MM.1S (cell line): ENCODE measurements at places on chromosomes 13 and 19.
A peak's percentile ranks its signal among the peaks of the same experiment; 100 is the strongest.

DNA sequence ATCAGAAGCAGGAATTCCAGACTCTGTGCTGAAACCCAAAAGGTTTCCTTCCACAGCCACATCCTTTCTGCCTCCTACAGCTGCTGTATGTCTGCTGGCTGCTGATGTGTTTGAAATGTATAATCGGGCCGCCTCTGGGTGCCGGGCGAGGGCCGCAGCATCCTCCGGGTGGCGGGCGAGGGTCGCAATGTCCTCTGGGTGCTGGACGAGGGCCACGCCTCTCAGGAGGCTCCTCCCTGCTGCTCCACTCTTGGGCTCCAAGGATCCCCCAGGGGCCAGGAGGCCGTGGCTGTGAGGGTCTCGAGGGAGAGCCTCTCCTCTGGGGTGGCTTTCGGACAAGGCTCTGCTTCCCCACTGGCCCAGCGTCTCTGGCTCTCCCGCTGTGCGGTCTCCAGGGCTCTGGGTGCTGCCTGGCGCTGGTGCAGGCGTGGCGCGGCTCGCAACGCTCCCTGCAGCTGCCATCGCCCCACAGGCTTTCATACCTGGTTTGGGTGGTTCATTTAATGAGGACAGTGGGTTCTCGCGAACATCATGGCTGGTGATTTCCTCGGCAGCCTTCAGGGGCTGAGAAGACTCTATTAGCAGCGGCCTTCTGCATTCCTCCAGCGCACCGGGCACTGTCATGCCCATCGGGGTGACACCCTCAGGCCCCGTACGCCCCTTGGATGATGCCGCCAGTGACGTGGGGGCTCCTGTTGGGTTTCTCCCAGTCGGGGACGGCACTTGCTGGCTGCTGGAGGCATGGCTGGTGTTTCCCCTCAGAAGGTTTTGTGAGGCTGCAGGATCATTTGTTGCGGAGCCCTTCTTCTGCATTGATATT is 41.8 kb upstream of the GRTP1 start:
- no peak overlapping the region for H3K4me3 ChIP-seq
- peaks cover 100% of the 10 kb centered on the region for H3K27me3 ChIP-seq
- no peak overlapping the region for H3K27ac ChIP-seq
- no peak for DNase-seq

DNA sequence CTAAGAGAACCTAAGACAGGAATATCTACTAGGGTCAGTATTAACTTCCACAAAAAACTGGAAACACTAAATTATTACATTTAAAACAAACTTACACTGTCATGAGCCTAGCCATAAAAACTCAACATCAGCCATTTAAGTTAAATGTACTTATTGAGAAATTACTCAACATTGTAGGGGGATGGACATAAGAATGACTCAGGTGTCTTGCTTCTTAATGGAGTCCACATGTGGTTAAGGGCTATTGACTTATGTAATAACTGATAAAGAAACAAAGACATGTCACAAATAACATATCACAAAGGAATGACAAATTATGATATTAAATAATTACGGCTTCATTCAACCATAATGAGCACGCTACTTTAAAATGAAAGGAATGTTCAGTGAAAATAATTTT is 36.2 kb downstream of the CLDN10 start:
- no peak overlapping the region for H3K4me3 ChIP-seq
- no peaks in the 10 kb centered on the region for H3K36me3 ChIP-seq
- H3K27me3 ChIP-seq = no peaks in the 10 kb centered on the region
- H3K4me1 ChIP-seq = no peaks in the 10 kb centered on the region
- no peak for DNase-seq
- H3K27ac ChIP-seq = no peak overlapping the region

- H3K4me1 ChIP-seq = peaks cover 11% of the 10 kb centered on the region; the same call in 1 of the 2 replicates
- peak overlapping the region; percentile 69 for H3K4me3 ChIP-seq
- peaks cover 63% of the 10 kb centered on the region for H3K27me3 ChIP-seq
- H3K27ac ChIP-seq = no peak overlapping the region
- no peaks in the 10 kb centered on the region for H3K36me3 ChIP-seq
Measured at GRCh38 chr19:49149652-49150105, 5.5 kb downstream of the HRC start.

DNA sequence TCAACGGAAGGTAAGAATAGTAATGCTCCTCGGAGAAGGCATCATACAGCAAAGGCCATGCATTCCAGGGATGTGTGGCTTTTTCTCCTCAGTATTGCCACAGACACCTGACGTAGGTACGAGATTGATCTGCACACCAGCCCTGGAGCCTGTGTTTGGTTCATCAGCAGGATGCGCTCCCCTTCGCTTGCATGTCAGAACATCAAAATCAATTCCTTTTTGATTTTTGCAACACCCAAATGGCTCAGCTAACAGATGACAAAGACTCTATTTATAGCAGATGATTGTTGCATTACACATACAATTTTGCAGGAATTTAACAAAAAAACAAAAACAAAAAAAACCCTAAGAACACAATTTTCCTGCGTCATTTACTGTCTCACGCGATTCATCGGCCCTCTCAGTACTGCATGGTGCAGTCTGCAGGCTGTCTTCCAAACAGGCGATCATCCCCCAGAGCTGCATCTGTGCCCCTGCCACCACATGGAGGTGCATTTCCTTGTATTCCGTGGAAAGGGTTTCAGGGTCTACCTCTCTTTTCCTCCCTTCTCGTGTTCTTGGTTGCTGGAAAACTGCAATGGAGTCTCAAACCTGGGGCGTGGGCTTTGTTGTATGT is 207.3 kb downstream of the TEX29 start:
- no peak overlapping the region for H3K27ac ChIP-seq
- H3K27me3 ChIP-seq = no peaks in the 10 kb centered on the region
- no peak for DNase-seq
- no peaks in the 10 kb centered on the region for H3K36me3 ChIP-seq

DNA sequence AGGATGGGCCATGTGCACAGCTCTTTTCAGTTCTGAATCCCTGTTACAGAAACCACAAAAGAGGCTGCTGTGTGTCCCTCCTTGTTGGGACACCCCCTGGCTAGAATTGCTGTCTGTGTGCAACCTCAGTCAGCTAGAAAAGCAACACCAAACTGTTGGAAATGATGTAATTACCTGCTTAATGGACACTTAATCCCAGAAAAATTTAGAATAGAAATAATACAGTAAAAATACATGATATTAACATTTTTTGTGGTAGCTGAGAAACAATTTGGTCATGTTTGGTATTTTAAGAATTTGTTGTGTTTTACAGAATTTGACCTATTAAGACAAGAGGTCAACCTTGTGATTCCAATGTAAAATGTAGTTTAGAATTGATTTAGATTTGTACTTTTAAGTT is 46.8 kb downstream of the FAM124A start:
- DNase-seq = no peak
- no peaks in the 10 kb centered on the region for H3K36me3 ChIP-seq
- no peak overlapping the region for H3K27ac ChIP-seq
- no peaks in the 10 kb centered on the region for H3K4me1 ChIP-seq

DNA sequence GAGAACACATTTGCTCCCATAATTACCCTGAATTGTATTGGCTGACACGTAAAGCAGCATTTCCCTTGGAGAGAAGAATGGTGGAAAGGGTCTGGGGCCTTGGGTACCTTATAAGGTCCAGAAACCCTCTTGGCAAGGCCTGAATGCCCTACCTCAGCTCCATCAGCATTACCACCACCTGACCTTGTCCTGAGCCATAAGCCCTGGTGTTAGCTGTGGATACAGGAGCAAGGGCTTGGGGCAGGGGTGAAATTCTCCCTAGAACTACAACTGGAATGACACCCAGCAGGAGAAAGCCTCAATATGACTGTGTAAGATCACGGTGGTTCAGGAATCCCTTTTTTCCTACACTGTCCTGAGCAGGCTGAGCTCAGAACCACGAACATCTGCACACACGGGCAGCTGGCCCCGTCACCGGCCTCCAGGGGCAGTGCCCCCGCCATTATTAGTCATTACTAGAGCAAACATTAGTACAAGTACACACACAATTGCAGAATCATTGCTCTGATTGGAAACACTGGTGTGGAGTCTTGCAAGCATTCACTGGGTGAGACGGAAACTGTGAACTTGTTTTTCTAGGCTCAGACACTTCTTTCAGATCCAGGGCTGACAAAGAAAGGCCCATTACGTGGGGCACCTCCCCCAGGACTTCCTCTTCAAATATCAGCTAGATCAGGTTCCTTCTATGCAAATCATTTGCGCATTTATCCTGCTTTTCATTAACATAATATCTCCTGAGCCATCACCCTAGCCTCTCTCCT is 26.8 kb upstream of the MTIF3 start:
- peak overlapping the region; percentile 16; the same call in 1 of the 2 replicates for H3K27ac ChIP-seq
- no peaks in the 10 kb centered on the region for H3K27me3 ChIP-seq
- DNase-seq = peak; percentile 9
- H3K4me1 ChIP-seq = 0 out of 2 replicates have a peak, but pooled peaks cover 4% of the 10 kb centered on the region
- H3K4me3 ChIP-seq = no peak overlapping the region

DNA sequence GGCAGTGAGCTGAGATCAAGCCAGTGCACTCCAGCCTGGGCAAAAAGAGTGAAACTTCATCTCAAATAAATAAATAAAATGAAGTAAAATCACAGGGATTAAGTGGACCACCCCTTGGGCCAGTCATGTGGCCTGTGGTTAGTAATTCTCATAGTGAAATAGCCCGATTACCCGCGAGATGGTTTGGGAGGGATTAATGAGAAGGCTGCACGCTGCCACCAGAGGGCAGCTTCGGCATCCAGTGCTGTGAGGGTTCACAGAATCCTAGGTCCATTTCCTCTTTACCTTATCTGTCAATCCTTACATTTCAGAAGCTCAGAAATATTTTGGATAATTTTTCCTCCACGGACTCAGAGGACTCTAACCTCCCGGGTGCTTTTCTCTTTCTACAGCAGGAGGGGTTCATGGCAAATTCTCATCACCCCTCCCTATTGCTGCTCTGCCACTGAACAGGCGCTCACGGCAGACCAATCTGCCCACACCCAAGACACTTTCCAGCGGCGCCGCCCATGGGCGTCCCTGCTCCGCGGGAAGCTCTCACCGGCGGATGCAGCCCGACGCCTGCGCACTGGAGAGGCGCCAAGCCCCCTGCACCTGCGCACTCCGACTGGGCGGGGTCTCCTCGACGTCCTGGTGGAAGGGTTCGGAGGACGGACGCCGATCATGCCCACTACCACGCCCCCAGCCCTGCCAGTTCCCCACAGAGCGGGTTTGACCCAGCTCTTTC is 11.0 kb downstream of the ZNF835 start:
- H3K27me3 ChIP-seq = no peaks in the 10 kb centered on the region
- no peak for DNase-seq
- H3K4me1 ChIP-seq = no peaks in the 10 kb centered on the region
- H3K36me3 ChIP-seq = no peaks in the 10 kb centered on the region

- 0 out of 2 replicates have a peak, but pooled peaks cover 11% of the 10 kb centered on the region for H3K27me3 ChIP-seq
- H3K36me3 ChIP-seq = no peaks in the 10 kb centered on the region
- peaks cover 12% of the 10 kb centered on the region for H3K4me1 ChIP-seq
- H3K4me3 ChIP-seq = no peak overlapping the region
- DNase-seq = no peak
Measured at GRCh38 chr19:54952591-54953344, 5.4 kb upstream of the NLRP7 start.

GRCh38 chr19:49475191-49475917 is 1.3 kb downstream of the FLT3LG start:
- no peak for DNase-seq
- no peak overlapping the region for H3K4me3 ChIP-seq
- 0 out of 2 replicates have a peak, but pooled peaks cover 2% of the 10 kb centered on the region for H3K4me1 ChIP-seq
- H3K36me3 ChIP-seq = no peaks in the 10 kb centered on the region
- no peak overlapping the region for H3K27ac ChIP-seq
- H3K27me3 ChIP-seq = no peaks in the 10 kb centered on the region

DNA sequence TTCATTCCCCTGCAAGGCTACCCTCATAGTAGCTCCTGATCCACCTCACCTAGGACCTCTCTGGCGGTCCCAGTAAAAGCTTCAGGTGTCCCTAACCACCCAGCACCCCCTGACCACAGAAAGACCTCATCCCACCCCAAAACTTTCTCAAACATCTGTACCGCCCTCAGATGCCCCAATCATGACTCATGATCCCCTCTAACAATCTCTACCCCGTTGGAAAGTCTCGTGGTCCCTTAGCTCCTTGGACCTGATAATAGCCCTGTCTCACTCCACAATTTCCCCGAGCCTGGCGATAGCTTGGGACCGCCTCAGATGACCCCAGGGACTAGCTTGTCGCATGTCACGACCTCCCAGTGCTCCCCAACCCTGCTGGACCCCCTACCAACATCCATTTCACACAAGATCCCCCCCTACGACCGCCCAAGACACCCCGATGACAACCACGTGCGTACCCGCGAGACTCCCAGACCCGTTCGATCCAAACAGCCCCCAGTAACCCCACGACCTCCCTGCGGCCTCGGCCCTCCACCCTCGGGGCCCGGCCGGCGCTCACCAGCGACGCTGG is 450 bp downstream of the NDUFA11 start:
- peak; percentile 30 for DNase-seq
- peak overlapping the region; percentile 95 for H3K4me3 ChIP-seq
- peak overlapping the region; percentile 89 for H3K27ac ChIP-seq
- peaks cover 4% of the 10 kb centered on the region; the same call in 1 of the 2 replicates for H3K36me3 ChIP-seq

DNA sequence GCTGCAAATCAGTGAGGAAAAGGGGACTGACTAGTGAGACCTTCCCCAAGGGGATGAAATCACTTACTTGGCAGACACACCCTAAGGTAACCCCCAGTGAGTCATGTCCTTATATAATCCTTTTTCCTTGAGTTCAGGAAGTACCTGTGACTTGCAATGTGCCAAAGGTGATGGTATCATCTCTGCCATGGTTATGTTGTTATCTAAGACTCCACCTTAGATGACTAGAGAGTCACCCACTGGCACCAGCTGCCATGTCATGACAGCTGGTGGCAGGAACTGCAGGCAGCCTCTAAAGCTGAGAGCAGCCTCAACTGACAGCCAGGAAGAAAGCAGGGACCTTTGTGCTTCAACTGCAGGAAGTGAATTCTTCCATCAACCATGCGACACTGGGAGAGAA is 12.5 kb downstream of the PBX4 start:
- no peaks in the 10 kb centered on the region; the same call in 1 of the 2 replicates for H3K27me3 ChIP-seq
- DNase-seq = no peak
- no peak overlapping the region for H3K27ac ChIP-seq
- no peaks in the 10 kb centered on the region for H3K36me3 ChIP-seq
- H3K4me1 ChIP-seq = no peaks in the 10 kb centered on the region

DNA sequence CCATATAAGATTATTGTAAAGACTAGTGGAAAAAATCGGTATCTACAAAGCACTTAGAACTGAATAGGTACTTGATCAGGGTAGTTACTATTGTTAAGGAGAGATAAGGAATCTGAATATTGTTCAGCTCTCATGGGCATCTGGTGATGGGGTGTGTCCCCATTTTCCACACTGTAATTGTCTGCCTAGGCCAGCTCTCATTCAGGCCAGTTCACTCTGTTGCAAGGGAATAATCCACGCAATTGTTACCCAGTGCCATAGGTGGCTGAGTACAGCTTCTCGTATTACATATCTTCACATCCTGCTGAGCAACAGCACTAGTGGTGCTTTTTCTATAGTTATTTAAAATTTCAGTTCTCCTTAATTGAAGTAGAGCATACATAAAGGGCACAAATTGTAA is 45.6 kb upstream of the C13orf42 start:
- no peak for DNase-seq
- no peak overlapping the region for H3K4me3 ChIP-seq
- no peaks in the 10 kb centered on the region for H3K36me3 ChIP-seq

- H3K36me3 ChIP-seq = no peaks in the 10 kb centered on the region
- DNase-seq = no peak
- H3K4me1 ChIP-seq = no peaks in the 10 kb centered on the region
- peak overlapping the region; percentile 40; the same call in 1 of the 2 replicates for H3K4me3 ChIP-seq
Measured at GRCh38 chr19:33621065-33621785, 528 bp upstream of the CHST8 start.

- no peaks in the 10 kb centered on the region for H3K36me3 ChIP-seq
- H3K27ac ChIP-seq = no peak overlapping the region
- no peak overlapping the region for H3K4me3 ChIP-seq
- H3K27me3 ChIP-seq = no peaks in the 10 kb centered on the region
Measured at GRCh38 chr13:80134346-80134745, 206.6 kb downstream of the SPRY2 start.

GRCh38 chr13:110233181-110233950 is 73.6 kb downstream of the COL4A1 start:
- no peak overlapping the region for H3K4me3 ChIP-seq
- no peak for DNase-seq
- no peaks in the 10 kb centered on the region for H3K4me1 ChIP-seq
